ENCODE measurements at places on chromosomes 3 and 15. TPM values are rescaled to one million over a fixed set of nuclear protein-coding genes. Genes with fewer than 3 reads are reported as not detected.

DNA sequence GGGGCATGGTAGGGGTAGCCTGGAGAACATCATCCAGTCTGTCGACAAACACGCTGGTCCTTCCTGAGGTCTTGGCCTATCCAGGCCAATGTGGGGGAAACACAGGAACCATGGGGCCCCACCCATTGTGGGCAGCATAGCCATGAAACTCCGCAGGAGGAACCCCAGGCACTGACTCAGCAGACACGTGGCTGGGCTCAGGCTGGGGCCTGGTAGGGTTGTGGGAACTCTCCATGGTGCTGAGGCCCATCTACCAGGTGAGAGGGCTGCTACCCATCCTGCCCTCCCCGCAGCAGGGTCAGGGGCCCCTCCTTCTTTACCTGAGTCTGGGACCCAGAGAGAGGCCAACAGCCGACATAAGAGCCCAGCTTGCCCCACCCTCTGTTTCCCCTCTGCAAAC, 22.6 kb upstream of the CACNA2D2 start:
- H3K4me1 ChIP-seq = no peaks in the 10 kb centered on the region
- no peaks in the 10 kb centered on the region for H3K36me3 ChIP-seq

DNA sequence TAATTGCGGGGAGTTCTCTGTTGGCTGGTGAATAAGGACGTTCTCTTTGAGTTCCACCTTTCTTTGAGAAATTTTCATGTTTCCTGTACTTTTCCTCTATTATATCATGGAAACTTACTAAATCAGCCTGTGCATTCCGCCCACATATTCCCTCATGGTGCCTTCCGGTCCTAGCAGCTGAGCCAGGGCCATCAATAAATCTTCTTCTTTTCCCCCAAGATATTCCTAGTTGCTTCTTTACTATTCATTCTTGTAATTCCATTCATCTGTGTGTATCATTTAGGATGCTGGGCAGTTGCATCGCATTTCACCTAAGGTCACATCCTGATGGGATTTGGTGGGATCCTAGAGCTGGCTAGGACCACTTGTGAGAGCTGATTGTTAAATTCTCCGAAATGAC, 139.2 kb downstream of the RBMS3 start:
- H3K4me1 ChIP-seq = no peaks in the 10 kb centered on the region
- DNase-seq = no peak
- no peak overlapping the region for H3K27ac ChIP-seq

- H3K27ac ChIP-seq = peak overlapping the region; percentile 30
- H3K36me3 ChIP-seq = no peaks in the 10 kb centered on the region
- DNase-seq = no peak
- no peaks in the 10 kb centered on the region for H3K27me3 ChIP-seq
Measured at GRCh38 chr3:10198761-10199649, 34.3 kb downstream of the IRAK2 start.

GRCh38 chr15:64521726-64522164, 61.4 kb downstream of the ZNF609 start:
- no peaks in the 10 kb centered on the region for H3K27me3 ChIP-seq
- no peak for DNase-seq
- H3K36me3 ChIP-seq = no peaks in the 10 kb centered on the region
- H3K4me1 ChIP-seq = peaks cover 50% of the 10 kb centered on the region
- no peak overlapping the region for H3K4me3 ChIP-seq
- peak overlapping the region; percentile 25 for H3K27ac ChIP-seq

DNA sequence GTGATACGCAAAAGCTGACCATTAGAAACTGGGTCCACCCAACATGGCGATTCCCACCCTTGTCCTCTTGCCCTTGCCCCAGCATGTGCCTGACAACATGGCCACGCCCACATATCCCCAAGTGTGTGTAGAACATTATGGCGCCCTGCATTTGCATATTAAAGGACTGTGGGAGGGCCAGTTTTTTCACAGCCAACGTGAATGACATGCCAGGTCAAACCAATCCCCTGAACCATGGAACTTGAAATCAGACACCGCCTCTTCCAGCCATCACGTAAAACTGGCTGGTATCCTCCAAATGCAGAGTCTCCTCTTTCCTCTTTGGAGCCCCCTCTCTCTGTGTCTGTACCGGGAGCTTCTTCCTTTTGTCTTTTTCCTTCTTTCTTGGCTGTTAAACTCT, 156.7 kb upstream of the EPHA6 start:
- DNase-seq = no peak
- H3K27ac ChIP-seq = no peak overlapping the region
- no peak overlapping the region for H3K4me3 ChIP-seq
- no peaks in the 10 kb centered on the region for H3K4me1 ChIP-seq

DNA sequence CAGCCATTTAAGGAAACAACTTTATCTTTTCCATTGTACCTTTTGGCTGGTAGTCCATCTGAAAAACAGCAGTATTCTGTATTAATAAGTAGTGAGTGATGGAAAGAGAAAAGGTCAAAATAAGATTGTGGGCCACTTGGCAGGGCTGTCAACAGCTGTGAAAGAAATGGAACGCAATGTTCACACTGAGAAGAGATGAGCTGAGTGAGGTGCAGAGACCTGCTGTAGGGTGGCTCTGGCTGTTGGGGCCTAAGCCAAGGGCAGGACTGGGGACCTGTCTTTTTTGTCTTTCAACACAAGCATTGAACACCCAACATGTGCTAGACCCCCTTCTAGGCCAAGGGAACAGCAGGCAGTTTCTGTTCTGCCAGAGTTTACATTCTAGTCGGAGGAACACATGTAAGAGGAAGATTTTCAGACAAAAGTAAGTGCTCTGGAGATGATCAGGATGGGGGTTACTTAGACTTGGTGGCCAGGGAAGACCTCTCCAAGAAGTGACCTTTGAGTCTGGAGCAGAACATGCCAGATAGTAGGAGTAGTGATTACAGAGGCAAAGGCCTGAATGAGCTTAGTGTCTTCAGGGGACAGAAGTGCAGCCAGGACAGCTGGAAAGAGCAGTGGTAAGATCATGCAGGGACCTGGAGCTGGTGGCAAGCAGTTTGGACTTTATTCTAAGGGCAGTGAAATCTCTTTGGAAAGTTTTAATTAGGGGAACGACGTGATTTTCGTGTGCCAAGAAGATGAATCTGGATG, 29.6 kb downstream of the TSEN2 start:
- peaks cover 8% of the 10 kb centered on the region for H3K4me1 ChIP-seq
- H3K27ac ChIP-seq = no peak overlapping the region
- no peak for DNase-seq
- H3K27me3 ChIP-seq = no peaks in the 10 kb centered on the region

- peaks cover 26% of the 10 kb centered on the region for H3K4me1 ChIP-seq
- no peaks in the 10 kb centered on the region for H3K27me3 ChIP-seq
- DNase-seq = no peak
- peak overlapping the region; percentile 64 for H3K4me3 ChIP-seq
- H3K36me3 ChIP-seq = no peaks in the 10 kb centered on the region
Measured at GRCh38 chr15:55992769-55993110, 672 bp downstream of the NEDD4 start.

- no peaks in the 10 kb centered on the region for H3K36me3 ChIP-seq
- DNase-seq = no peak
- no peak overlapping the region for H3K4me3 ChIP-seq
- no peaks in the 10 kb centered on the region for H3K4me1 ChIP-seq
- no peaks in the 10 kb centered on the region for H3K27me3 ChIP-seq
- H3K27ac ChIP-seq = no peak overlapping the region
Measured at GRCh38 chr3:194237110-194237509, 101.2 kb downstream of the HES1 start.

DNA sequence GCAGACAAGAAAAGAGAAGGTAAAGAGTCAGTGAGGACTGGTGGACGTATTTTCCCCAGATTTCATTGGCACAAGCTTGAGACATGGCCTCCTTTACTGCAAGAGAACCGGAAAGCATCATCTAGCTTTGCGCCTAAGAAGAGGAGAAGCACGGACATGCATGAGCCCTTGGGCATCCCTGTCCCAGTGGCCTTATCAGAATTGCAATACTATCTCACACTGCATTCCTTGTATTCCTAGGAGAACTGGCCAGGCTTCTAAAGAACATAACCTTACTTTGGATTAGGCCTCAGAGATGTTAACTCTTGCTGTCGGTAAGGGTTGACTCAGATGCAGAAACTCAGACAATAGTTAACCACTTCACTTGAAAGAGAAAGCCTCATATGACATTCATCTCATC, 229.5 kb upstream of the PRICKLE2 start:
- H3K36me3 ChIP-seq = no peaks in the 10 kb centered on the region
- H3K27me3 ChIP-seq = no peaks in the 10 kb centered on the region
- H3K27ac ChIP-seq = no peak overlapping the region
- H3K4me3 ChIP-seq = no peak overlapping the region

GRCh38 chr15:40927873-40928806, 1.0 kb upstream of the DLL4 start:
- no peak for DNase-seq
- no peaks in the 10 kb centered on the region for H3K36me3 ChIP-seq
- no peak overlapping the region for H3K27ac ChIP-seq
- H3K27me3 ChIP-seq = peaks cover 18% of the 10 kb centered on the region
- peak overlapping the region; percentile 33 for H3K4me3 ChIP-seq
- peaks cover 62% of the 10 kb centered on the region for H3K4me1 ChIP-seq

DNA sequence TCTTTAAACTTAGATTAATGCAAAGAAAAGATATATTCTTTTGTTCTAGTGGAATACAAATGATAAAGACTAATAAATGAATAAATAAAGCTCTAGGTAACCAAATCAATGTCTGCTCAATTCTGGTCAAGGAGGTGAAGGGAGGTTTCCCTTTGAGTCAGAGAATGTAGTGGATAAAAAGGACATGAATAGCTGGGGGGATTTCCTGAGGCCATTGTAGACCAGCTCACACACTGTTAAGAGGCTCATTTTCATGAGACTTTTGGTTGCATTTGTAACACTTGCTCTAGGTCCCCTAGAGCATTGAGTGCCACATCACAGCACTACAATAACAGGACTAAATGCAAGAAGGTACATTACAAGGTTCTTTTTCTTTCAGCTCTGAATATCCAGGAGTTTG, 170.7 kb downstream of the TIGIT start:
- no peak overlapping the region for H3K4me3 ChIP-seq
- H3K36me3 ChIP-seq = no peaks in the 10 kb centered on the region

GRCh38 chr3:131540143-131540542, 37.4 kb upstream of the MRPL3 start:
- no peaks in the 10 kb centered on the region for H3K36me3 ChIP-seq
- no peak for DNase-seq
- H3K4me1 ChIP-seq = peaks cover 6% of the 10 kb centered on the region
- H3K4me3 ChIP-seq = no peak overlapping the region
- H3K27me3 ChIP-seq = no peaks in the 10 kb centered on the region
- no peak overlapping the region for H3K27ac ChIP-seq

DNA sequence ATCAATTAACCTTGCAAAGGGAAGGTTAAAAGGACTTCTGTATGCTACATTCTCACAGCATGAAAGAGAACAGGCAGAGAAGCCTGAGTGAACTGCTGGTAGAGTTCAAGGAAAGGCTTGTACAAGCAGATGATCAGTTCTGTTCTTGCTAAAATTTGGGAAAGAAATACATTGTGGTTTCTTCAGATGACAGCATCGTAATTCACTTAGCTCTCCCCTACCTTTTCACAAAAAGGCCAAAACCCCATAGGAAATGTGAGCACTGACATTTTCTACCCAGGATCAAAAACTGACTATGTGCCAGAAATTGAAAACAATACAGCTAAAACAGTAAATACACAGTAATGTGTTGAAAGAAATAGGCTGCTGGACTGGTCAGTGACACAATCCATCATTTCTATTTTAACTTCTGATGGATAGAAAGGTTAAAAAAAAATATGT, 216.4 kb downstream of the DPH6 start:
- H3K4me1 ChIP-seq = no peaks in the 10 kb centered on the region
- no peaks in the 10 kb centered on the region for H3K36me3 ChIP-seq
- no peaks in the 10 kb centered on the region for H3K27me3 ChIP-seq
- DNase-seq = no peak

DNA sequence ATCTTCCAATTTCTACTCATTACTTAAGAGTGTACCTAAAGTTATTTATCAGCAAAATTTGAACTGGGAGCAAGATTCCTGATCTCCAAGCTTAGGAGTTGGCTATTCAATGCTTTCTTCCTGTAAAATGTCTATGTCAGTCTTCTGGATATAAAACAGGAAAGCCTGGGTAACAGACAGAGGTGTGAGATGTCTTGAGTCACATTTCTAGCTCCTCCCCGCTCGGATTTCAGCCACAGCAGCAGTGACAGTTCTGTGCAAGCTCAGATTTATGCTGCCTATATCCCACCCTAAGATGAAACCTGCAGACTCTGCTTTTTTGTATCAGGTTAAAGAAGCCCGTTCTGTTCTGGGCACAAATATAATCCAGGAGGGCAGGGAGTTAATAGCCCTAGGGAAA, 2.1 kb upstream of the ARMC8 start:
- peaks cover 27% of the 10 kb centered on the region for H3K4me1 ChIP-seq
- no peak for DNase-seq

GRCh38 chr3:10551821-10552630, 46.6 kb upstream of the ATP2B2 start:
- no peaks in the 10 kb centered on the region for H3K27me3 ChIP-seq
- H3K4me1 ChIP-seq = no peaks in the 10 kb centered on the region
- no peak overlapping the region for H3K4me3 ChIP-seq
- no peaks in the 10 kb centered on the region for H3K36me3 ChIP-seq
- H3K27ac ChIP-seq = no peak overlapping the region

DNA sequence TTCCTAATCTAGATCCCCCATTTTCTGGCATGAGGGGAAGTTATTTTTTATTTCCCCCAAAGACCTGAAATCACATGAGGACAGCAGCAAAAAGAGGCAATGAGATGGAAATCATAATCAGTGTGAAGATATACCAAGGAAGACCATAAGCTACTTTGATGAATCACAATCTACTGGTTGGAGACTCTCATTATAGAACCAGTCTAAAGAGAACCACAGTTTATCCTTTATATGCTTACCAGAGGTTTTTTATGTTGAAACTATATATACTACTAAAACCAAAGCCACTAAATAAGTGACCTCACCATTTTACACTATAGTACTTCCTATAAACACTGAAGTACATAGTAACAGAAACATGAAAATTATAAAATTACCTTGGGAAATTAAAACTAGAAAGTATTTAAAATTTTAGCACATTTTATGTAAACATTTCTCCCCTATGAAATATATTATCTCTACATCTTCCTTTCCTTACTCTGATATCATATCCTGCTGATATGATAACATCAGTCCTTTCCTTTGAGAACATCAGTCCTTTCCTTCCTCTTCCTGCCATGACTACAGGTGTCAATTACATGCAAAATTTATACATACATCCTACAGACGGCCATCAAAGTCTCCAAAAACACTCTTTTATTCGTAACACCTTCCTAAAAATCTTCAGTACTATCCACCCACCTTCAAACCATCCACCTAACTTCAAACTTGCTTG, 71.8 kb downstream of the PHC3 start:
- H3K27ac ChIP-seq = no peak overlapping the region
- H3K4me1 ChIP-seq = no peaks in the 10 kb centered on the region
- H3K4me3 ChIP-seq = no peak overlapping the region
- no peaks in the 10 kb centered on the region for H3K36me3 ChIP-seq

- H3K27ac ChIP-seq = no peak overlapping the region
- no peak overlapping the region for H3K4me3 ChIP-seq
- H3K27me3 ChIP-seq = peaks cover 8% of the 10 kb centered on the region
- H3K4me1 ChIP-seq = peaks cover 3% of the 10 kb centered on the region
Measured at GRCh38 chr3:122926811-122927210, 100.8 kb downstream of the SEMA5B start.

The NANOGP8 gene
- not detected for total RNA-seq

The ARHGAP31 gene
- total RNA-seq = 13.0 TPM

The STXBP5L gene
- total RNA-seq = 0.98 TPM
